NCI-H460 (cell line): ENCODE measurements at places on chromosomes 6 and 20. TPM values are rescaled to one million over a fixed set of nuclear protein-coding genes. Genes with fewer than 3 reads are reported as not detected.
A peak's percentile ranks its signal among the peaks of the same experiment; 100 is the strongest.

Gene FRS3
- 1.2 and 2.5 TPM in 2 replicates for total RNA-seq

Gene GNAS-AS1
- 1.7 and 1.8 TPM in 2 replicates for total RNA-seq

Gene THEMIS
- not detected in 2 replicates for total RNA-seq

DNA sequence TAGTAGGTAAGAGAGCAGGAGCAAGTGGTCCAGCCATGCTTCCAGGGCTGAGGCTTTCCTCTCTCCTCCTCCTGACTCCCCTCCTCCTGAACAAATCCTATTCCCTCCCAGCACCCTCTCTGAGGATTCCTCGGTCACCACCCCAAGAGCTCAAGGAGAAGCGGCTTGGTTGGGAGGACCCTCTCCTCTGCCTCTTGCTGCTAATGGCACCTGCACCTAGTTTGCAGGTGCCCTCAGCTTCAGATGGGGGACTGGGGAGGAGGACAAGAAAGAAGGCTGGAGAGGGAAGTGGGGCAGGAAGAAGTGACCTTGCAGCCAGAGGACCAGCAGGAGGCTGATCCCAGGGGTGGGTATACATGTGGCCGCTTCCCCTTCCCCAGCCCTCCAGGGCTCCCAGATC, 17.5 kb downstream of the NCR2 start:
- no peak for DNase-seq

Gene DLK2
- not detected in 2 replicates for total RNA-seq

GRCh38 chr6:142884214-142885035, 60.6 kb downstream of the HIVEP2 start:
- no peak for DNase-seq

DNA sequence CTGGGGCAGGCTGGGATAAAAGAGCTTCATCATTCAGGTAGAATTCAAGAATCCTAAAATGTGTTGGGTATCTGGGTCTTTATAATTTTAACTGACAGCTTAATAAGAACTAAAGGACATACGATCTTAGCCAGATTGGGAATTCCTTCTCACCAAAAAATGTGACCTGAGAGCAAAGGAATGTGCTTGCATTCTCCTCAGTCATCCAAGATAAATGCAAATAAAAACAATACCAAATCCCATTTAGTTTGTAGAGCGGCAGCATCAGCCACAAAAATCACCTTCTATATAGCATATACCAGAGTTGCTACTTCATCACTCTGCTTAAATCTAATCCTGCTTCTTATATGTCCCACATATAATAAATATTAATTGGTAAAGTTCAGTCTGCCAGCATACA, 16.9 kb downstream of the USP49 start:
- DNase-seq = no peak

Gene C6orf15
- not detected in 2 replicates for total RNA-seq

GRCh38 chr6:145734486-145735355, 599 bp downstream of the EPM2A start:
- DNase-seq = peak; percentile 81

GRCh38 chr20:31817461-31817860, 1.7 kb upstream of the MYLK2 start:
- no peak for DNase-seq
